ENCODE measurements at places on chromosomes 2 and 18.

GRCh38 chr18:58635891-58636290 is 7.0 kb upstream of the ALPK2 start:
- no peak for DNase-seq

GRCh38 chr2:132562245-132562644 is 107.8 kb downstream of the LYPD1 start:
- peak; percentile 16 for DNase-seq

- DNase-seq: no peak
These were observed 124.3 kb downstream of the TMEM17 start for GRCh38 chr2:62381656-62382055.

DNA sequence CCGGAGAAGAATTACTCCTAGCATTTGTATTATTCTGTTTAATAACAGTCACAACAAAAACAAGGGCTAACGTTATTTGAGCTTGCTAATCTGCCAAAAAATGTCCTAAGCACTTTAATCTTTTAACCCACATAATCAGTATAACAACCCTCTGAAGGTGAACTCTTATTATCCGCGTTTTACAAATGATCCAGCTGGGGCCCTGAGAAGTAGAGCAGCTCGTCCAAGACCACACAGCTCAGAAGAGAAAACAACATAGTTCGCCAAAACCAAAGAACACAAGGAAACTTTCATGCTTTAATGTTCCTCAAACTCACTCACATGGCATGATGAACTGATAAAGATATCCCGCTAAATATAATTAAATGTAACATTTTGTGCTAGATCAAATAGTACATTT is 159.7 kb upstream of the ZNF236 start:
- DNase-seq: no peak

DNA sequence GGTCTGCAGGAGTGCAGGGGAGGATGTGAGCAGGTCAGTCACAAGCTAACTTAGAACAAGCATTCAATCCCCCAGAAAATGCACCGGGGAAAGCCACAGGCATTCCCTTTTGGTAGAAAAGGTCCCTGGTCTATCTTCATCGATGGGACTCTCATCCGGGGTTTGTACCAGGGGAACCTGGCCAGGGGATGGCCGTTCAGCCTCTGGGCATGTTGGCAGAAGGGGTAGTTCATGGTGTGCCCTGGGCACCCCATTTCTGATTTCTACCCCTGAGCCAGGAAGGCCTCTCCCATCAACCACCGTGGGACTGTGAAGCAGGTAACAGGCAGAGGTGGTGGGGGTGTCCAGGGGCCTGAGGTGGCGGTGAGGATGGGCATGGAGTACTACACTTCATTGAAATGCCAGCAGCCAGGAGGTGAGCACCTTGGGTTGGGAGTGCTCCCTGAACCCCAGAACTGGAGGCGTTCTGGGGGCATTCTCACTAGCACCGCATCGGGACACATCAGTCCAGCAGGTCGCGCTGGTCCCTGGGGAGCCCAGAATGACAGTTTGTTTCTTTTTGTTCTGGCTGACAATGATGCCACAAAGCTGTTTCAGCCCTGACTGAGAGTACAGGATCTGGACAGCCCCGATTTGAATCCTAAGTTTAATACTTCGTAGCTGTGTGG is 172.3 kb downstream of the SMAD7 start:
- no peak for DNase-seq

- DNase-seq: no peak
These were observed 53.2 kb downstream of the PLCL1 start for GRCh38 chr2:197857476-197858107.

- DNase-seq: peak; percentile 81
These were observed 513 bp downstream of the TRIP12 start for GRCh38 chr2:229921101-229921891.

DNA sequence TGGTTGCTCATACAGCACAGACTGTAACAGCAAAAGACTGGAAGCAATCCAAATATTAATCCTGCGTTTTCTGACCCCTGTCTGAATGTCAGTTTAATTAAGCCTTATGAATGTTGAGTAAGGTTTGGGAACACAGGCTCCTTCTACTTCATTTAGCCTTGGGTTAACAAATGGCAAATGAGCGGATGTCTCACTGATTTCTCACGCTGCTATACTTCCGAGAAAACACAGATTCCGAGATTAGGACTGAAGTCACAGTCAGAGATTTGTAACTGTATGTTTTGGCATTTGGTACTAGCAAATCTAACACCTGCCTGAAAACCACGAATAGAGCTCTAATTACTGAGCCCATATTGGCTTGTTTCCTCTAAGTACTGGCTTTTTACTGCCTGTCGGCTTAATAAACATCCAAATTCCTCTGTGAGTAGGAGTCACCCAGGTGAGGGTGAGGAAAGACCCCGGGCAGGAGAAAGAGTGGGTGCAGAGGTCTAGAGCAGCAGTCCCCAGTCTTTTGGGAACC is 10.6 kb downstream of the MC5R start:
- no peak for DNase-seq

- DNase-seq: no peak
These were observed 231.7 kb downstream of the FSIP2 start for GRCh38 chr2:185970148-185970852.

DNA sequence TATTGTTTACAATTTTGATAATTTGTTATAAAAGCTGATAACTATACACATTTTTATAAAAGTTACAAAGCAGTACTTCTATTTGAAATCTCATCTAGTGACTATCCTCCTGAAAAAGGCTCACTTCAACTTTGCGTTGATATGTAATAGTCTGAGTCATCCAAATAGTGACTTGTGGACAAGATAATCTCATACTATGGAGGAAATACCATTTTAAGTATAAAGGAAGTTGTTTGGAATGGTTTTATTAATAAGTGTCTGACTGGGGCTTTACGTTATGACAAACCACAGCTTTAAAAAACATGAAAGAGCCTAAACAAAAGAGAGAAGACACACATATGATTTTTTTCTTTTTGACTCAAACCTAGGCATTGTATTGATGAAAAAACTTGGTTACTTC is 272.3 kb upstream of the COL3A1 start:
- DNase-seq: no peak

DNA sequence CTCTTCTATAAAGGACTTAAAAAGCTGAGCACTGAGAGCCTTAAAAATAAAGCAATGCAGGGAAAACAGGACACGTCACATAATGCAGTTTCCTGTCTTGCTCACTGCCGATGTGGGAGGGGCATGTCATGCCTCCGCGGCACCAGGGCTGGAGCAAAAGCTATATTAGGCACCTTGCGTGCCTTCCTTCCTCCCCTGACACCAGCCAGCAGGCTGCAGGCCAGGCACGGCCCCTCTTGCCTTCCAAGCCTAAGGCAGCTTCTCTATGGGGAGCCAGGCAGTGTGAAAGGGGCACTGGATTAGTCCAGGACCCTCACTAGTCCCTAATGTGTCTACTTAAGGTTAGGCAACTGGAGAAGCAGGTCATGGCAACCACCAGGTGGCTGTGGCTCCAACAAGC is 26.3 kb downstream of the MRPL35 start:
- no peak for DNase-seq

DNA sequence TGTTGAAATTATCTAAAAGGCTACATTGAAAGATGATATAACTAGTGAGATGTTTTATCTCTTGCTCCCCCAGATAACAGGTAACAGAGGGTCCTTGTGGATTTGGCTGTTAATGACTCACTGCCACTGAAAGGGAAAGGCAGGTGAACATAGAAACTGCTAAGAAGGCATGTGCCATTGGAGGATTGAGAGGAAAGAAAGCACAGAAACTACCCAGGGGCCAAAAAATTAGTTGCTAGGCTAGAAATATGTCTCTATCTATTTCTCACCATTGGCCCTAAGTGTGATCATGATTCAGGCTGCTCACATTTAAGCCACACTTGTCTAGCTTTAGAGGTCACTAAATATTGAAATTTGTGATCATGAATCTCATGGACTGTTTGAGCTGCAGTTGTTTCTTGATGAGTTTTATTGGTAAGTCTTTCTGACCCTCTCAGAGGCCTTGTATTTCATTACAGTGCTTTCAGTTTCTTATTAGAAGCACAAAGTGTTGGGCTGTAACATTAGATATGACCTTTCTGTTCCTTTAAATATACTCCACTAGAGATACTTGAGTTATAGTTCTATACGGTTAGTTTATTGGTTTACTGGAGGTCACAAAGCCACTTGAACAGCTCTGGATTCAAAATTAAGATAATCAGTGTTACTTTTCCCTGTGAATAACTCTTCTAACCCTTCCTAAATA is 26.2 kb downstream of the NAB1 start:
- DNase-seq: no peak

DNA sequence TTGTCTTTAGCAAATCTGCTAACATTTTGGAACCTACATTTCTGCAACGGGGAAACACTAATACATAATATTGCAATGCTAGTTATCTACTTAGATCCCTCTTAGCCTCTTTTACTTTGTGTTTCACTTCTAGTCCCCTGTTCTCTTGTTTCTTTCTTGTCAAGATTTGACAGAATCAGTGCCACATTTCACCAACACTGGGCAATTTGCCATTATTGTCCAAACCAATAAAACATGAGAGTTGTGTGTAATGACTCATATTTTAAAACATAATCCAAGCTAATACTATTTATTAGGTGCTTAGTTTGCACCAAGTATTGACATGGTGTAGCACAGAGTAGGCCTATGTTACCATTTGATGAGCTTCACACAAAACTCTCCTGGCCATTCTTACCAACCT is 33.7 kb upstream of the ACVR1C start:
- DNase-seq: no peak

- DNase-seq: no peak
These were observed 31.5 kb downstream of the B4GALT6 start for GRCh38 chr18:31652877-31653276.

DNA sequence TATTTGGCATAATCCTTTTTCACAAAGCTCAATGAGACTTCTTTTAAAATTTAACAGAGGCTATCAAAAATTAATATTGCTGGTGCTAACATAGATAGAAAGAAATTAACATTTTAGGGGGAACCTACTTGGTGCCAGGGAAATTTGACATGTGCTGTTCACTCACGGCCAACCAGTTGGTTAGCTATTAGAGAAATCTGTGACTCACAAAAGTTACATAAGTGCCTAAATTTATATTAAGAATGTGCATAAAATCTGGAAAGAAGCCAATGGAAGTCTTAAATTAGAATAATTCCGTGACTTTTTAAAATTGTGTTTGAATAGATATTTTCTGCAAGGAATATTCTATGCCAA is 184.3 kb upstream of the MAP2 start:
- no peak for DNase-seq
